ENCODE measurements at places on chromosomes 2 and 18. TPM values are rescaled to one million over a fixed set of nuclear protein-coding genes. Genes with fewer than 3 reads are reported as not detected.

DNA sequence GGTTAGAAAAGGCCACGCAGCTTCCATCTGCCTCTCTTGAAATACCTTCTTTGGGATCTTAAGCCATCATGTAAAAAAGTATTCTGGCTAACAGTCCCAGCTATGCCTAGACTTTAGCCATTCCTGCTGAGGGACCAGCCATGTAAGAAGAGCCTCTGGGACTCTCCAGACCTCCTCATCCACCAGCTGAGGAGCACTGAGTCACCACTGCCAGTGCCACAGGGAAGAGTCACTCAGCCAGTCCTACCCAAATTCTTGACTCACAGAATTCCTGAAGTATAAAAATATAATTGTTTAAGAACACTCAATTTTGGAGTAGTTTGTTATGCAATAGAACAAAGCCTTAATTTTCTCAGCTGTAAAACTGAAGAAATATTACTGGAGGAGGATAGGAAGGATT, 436.7 kb downstream of the ZEB2 start:
- no peak overlapping the region for H3K27ac ChIP-seq
- peaks cover 10% of the 10 kb centered on the region for H3K4me1 ChIP-seq
- no peak for DNase-seq
- H3K4me3 ChIP-seq = no peak overlapping the region

DNA sequence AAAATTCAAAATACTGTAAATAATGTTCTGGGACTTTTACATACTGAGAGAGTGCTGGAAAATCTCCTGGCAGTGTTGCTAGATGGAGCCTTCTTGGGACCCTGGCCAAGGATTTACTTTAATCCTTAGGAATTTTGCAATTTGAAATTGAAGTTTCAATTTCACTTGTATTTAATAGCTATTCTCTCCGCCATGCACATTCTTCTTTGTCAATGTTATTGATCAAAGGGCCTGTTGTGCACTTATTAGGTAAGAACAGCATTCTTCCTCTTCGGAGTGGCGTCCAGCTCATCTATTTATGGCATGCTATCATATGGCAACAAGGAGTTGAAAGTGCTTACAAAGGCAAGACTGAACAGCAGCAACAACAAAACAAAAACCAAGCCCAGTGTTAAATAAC, 40.1 kb upstream of the SOS1 start:
- no peak overlapping the region for H3K27ac ChIP-seq
- no peaks in the 10 kb centered on the region for H3K4me1 ChIP-seq
- no peak overlapping the region for H3K4me3 ChIP-seq
- H3K36me3 ChIP-seq = no peaks in the 10 kb centered on the region
- DNase-seq = no peak

DNA sequence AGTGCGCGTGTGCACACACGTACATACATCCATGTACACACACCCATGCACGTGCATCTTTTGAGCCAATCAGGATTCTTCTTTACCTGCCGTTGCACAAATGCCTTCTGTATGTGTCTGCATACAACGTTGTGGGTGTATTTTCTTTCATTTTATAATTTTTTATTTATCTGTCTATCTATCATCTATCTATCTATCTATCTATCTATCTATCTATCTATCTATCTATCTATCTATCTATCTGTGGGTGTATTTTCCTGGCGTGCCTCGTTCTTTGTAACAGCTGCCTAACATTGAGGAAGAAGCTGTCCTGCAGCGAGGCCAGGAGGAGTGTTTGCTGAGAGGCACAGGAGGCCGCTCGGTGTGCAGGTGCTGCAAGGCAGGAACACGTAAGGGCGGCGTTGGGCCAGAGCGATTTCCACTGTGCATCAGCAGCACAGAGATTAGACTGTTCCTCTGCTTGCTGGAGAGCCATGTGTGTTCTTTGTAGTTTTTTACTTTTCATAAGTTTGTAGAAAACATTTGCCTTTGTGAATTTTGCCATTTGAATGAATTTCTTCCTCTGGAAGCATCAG, 84.4 kb downstream of the DGKD start:
- peaks cover 6% of the 10 kb centered on the region for H3K36me3 ChIP-seq
- H3K27me3 ChIP-seq = no peaks in the 10 kb centered on the region
- H3K27ac ChIP-seq = no peak overlapping the region
- no peak overlapping the region for H3K4me3 ChIP-seq
- no peak for DNase-seq

DNA sequence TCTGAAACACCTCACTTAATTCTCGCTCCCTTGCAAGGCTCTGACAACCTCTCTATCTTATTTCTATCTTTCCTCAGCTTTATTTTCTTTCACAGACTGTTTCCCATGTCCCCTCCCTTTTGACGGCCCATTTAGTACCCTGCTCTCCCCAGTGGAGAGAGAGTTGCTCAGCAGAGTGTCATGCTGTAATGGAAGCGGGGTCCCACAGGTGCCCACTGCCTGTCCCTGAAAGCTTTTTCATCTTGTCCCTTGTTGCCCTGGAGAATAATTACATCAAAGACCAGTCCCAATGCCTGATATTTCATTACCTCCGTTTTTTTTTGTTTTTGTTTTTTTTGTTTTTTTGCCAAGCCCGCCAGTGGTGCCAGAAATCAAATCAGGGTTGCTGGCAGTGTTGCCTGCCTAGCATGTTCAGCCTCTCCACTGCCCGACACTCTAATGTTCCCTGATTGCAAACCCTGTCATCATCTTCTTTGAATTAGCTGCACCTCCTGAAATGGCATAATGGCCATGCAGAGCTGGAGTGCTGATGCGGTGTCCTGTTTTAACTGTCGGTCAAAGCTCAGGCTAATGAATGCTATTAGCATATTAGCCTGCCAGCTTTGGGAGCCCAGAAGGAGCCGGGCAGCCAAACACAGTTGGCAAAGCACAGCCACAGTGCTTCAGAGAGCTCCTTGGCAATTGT, 71.2 kb upstream of the CAVIN2 start:
- no peaks in the 10 kb centered on the region for H3K27me3 ChIP-seq
- H3K27ac ChIP-seq = no peak overlapping the region
- H3K4me3 ChIP-seq = no peak overlapping the region
- no peak for DNase-seq

DNA sequence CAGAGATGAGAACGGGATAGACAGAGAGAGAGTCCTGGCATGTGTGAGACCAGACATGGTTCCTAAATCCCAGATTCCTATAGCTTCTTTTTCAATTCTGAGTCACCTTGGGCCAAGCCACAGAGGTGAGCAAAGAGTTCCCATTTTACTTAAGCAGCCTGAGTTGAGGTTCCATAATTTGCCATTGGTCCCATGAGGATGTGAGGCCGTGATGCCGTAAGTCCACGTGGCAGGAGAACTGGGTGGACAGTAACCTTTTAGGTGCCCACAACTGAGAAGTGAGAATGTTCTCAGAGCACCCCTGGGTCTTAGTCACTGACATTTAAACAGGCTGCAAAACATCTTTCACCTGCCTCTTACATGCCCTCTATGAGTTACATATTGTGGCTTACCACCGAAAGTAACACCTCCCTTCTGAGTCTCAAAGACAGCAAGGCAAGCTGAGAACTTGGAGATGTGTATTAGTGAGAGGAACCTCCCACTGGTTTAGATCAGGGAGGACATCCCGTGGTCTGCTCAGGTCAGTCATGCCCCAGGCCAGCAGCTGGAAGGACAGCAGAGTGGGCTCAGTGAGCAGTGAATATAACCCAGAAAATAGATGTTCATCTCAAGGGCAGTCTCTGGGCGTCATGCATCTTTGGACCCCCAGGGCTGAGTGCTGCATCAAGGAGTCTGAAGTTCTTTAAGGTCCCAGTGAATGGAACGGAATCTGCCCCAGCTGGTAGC, 127.9 kb upstream of the LGALSL start:
- no peaks in the 10 kb centered on the region for H3K36me3 ChIP-seq
- H3K4me3 ChIP-seq = no peak overlapping the region
- peaks cover 27% of the 10 kb centered on the region for H3K4me1 ChIP-seq
- no peak for DNase-seq

GRCh38 chr18:45439851-45440645, 175.2 kb upstream of the SLC14A2 start:
- DNase-seq = no peak
- H3K27ac ChIP-seq = no peak overlapping the region
- no peaks in the 10 kb centered on the region for H3K36me3 ChIP-seq
- peaks cover 11% of the 10 kb centered on the region for H3K4me1 ChIP-seq
- peaks cover 51% of the 10 kb centered on the region for H3K27me3 ChIP-seq
- no peak overlapping the region for H3K4me3 ChIP-seq

DNA sequence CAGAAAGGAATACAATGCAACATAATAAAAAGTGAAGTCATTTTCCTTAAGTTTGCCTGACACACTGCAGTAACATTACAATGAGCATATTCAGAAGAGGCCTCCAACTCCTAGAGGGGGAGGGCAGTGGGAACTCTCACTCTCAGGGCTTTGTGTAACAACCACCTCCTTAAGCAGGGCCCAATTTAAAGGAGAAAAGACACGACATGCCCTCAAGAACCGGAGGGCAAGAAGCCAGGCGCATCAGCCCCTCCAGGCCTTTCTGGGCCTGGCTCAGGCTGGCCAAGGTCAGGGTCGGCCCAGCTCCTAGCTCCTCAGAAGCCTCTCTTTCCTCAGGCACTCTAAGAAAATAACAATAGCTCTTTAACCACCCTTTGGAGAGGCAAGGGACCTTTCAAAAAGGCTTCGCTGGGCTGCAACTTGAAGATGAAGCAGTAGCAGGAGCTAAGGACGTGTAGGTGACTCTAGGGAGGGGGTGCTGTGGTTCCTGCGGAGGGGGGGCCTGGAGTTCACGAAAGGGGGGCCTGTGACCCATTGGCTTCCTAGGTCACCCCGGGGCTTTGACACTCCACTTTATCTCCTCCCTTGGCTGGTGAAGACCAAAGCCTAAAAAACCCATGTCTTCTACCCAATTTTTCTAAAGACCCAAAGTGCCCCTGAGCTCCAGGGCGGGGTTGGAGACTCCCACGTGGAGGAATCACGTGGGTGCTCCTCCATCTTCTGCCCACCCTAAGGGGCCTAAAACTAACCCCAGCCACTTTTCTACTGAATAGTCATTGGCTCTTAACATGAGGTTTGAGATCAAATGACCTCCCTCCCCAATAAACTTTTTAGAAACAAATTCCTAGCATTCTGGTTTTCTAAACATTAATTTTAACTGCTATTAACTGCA, 13.3 kb downstream of the SERTAD2 start:
- no peaks in the 10 kb centered on the region for H3K27me3 ChIP-seq
- no peak overlapping the region for H3K4me3 ChIP-seq
- H3K4me1 ChIP-seq = peaks cover 60% of the 10 kb centered on the region
- H3K27ac ChIP-seq = no peak overlapping the region

- H3K36me3 ChIP-seq = no peaks in the 10 kb centered on the region
- H3K27ac ChIP-seq = no peak overlapping the region
- peaks cover 7% of the 10 kb centered on the region for H3K4me1 ChIP-seq
- H3K27me3 ChIP-seq = peaks cover 55% of the 10 kb centered on the region
- DNase-seq = no peak
These were observed 146.2 kb upstream of the AGAP1 start for GRCh38 chr2:235347691-235348090.

GRCh38 chr2:183089192-183089851, 10.8 kb downstream of the DUSP19 start:
- DNase-seq = no peak
- no peaks in the 10 kb centered on the region for H3K36me3 ChIP-seq
- peaks cover 3% of the 10 kb centered on the region for H3K4me1 ChIP-seq
- no peak overlapping the region for H3K27ac ChIP-seq

- peaks cover 45% of the 10 kb centered on the region for H3K4me1 ChIP-seq
- peaks cover 12% of the 10 kb centered on the region for H3K27me3 ChIP-seq
- peak overlapping the region; percentile 91 for H3K27ac ChIP-seq
- peaks cover 20% of the 10 kb centered on the region for H3K36me3 ChIP-seq
These were observed 13.1 kb upstream of the ACTR3 start for GRCh38 chr2:113876503-113877387.

GRCh38 chr2:181770150-181770549, 89.8 kb upstream of the NEUROD1 start:
- H3K27me3 ChIP-seq = no peaks in the 10 kb centered on the region
- peaks cover 56% of the 10 kb centered on the region for H3K4me1 ChIP-seq
- DNase-seq = no peak
- H3K36me3 ChIP-seq = no peaks in the 10 kb centered on the region
- no peak overlapping the region for H3K27ac ChIP-seq
- H3K4me3 ChIP-seq = no peak overlapping the region

- H3K36me3 ChIP-seq = no peaks in the 10 kb centered on the region
- H3K4me3 ChIP-seq = no peak overlapping the region
- H3K27me3 ChIP-seq = no peaks in the 10 kb centered on the region
- no peak for DNase-seq
These were observed 8.2 kb downstream of the TTC32 start for GRCh38 chr2:19893520-19894133.

The BOLA3 gene
- 45.8 TPM for total RNA-seq

The ALMS1 gene
- total RNA-seq = 16.1 TPM

The TMEM178A gene
- total RNA-seq = 0.50 TPM

The FOXD4L1 gene
- 0.92 TPM for total RNA-seq

The POTEC gene
- not detected for total RNA-seq

The TGFA gene
- total RNA-seq = 104 TPM

The HES6 gene
- total RNA-seq = 8.0 TPM

The TMEM182 gene
- 12.1 TPM for total RNA-seq

The CFAP221 gene
- total RNA-seq = 9.5 TPM
